ENCODE measurements at places on chromosomes 5 and 9.

- no peak for DNase-seq
Measured at GRCh38 chr5:168042284-168043068, 249.0 kb upstream of the WWC1 start.

GRCh38 chr5:172722327-172722815, 48.6 kb downstream of the DUSP1 start:
- DNase-seq = no peak

- no peak for DNase-seq
Measured at GRCh38 chr9:6600426-6600825, 45.1 kb downstream of the GLDC start.

GRCh38 chr5:179816401-179816795, 4.3 kb upstream of the SQSTM1 start:
- DNase-seq = no peak

DNA sequence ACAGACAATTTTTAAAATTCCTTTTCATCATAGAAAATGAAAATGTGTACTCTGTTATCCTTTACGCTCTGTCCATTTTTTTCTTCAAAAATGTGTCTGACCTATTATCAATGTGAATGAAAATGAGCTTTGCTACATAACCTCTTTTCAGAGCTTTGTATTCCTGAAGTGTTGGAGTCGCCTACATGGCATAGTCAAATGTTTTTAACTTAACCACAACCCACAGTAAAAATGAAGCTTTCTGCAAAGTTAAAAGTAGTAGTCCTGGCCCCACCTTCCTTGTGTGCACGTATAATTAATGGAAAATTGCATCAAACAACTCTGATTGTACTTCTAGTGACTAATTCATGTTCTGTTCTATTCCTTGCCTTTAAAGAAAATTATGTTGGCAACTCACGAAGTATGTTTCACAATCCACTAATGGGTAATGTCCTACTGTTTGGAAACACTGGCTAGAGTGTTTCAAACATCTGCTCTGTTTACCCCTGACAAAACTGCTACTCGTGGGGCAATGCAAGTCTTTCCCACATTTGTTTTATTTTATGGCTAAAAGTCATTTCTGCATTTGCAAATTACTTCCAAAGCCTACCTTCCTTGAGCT, 18.6 kb upstream of the PSAT1 start:
- DNase-seq = no peak

DNA sequence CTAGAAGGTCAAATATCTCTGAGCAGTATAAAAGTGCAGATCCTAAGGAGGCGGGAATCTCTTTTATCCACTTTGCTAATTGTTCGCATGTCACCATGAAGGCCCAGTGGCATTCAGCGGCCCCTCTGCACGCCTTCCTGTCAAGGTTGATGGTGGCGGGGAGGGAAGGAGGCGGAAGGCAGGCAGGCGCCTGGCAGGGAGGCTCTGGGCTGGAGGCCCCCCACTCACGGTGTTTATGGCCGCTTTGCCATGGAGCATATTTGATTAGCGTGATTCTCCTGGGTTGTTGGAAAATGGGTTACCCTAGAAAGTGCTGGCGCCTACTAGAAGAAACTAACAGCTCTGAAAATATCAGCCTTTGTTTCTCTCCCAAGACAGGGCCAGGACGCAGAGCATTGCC, 209.6 kb downstream of the FSTL4 start:
- no peak for DNase-seq

DNA sequence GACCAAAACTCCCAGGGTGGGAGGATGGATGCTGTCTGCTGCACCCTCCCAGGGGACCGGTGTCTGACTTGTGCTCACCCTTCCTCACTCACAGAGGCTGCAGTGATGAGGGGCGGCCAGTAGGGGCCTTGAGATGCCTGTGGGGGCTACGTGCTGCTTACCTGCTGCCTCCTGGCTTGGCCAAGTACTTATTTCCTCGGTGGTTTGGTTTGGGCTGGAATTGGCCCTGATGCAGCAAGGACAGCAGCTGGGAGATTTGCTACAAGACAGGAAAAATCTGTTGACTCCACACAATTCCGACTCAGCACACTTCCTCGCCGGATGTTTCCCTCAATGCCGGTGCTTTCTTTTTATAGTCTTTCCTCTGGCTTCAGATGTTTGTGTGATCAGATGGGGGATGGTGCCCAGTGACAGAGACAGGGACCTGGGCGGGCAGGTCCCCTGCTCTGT, 6.6 kb downstream of the PCDH12 start:
- DNase-seq = no peak

- DNase-seq = no peak
Measured at GRCh38 chr5:90968319-90968718, 409.7 kb downstream of the ADGRV1 start.

GRCh38 chr5:135039271-135040033, 5.4 kb upstream of the PITX1 start:
- DNase-seq = peak; percentile 47

GRCh38 chr5:14760548-14761002, 96.1 kb downstream of the OTULIN start:
- no peak for DNase-seq

- DNase-seq = no peak
Measured at GRCh38 chr5:19047277-19047676, 940.7 kb downstream of the CDH18 start.

DNA sequence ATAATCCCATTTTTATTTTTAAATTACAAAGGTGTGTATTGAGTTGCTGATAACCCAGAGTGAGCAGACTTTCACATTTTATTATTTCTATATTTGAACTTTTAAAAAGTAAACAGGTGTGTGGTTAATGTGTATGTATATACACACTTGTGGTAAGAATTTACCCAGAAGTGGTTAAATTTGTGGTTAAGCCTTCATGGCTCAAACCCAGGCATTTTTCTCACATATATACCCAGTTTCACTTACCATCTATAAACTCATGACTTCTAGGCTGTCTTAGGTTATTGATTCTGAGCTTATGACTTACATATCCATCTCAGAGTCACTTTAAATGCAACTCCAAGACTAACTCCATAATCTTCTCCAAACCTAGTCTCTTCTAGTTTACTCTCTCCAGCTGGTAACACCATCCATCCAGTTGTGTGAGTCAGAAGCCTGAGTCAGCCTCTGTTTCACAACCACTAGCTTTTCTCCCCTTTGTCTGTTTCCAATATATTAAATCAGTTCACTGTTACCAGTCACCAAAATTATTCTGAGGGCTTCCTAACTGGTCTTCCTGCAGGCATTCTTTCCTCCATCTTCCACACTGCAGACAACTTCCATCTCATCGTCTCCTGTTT, 20.2 kb downstream of the ZBED3 start:
- DNase-seq = no peak

DNA sequence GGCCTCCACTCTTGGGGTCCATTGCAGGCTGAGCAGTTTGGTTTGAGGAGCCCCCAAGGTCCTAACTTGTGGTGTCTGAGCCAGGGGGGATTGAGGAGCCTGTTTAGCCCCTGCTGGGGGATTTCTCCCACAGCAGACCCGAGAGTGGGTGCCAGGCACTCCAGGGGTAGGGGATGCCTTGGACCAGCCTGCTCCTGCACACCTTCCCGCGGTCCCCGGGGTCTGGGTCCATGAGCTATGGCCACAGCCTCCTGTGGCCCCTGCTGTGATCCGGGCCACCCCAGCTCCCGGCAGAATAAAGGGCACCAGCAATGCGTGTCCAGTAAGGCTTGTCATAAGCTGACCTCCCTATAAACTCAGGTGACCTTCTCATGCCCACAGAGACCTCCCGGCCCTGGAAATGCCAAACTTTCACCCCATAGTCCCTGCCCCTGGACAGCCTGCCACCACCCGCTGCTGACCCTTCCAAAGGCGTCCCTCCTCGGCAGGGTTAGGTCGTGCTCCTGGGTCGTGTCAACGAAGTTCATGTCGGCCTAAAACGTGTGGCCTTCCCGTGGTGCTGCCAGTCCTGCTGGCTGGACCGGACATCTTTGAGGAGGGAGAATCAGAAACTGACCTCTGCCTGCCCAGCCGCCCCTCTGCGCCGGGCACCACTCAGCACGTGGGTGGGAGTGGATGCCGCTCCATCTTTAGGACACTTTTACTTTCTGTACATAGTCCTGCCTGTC, 137.6 kb downstream of the MRPL36 start:
- DNase-seq = peak; percentile 27

Measured in aorta (tissue), 5 donors.